ENCODE measurements at places on chromosomes 6 and 20. TPM values are rescaled to one million over a fixed set of nuclear protein-coding genes. Genes with fewer than 3 reads are reported as not detected.
A peak's percentile ranks its signal among the peaks of the same experiment; 100 is the strongest.

OPN5 gene
- total RNA-seq = not detected

CRISP3 gene
- not detected for total RNA-seq

DNA sequence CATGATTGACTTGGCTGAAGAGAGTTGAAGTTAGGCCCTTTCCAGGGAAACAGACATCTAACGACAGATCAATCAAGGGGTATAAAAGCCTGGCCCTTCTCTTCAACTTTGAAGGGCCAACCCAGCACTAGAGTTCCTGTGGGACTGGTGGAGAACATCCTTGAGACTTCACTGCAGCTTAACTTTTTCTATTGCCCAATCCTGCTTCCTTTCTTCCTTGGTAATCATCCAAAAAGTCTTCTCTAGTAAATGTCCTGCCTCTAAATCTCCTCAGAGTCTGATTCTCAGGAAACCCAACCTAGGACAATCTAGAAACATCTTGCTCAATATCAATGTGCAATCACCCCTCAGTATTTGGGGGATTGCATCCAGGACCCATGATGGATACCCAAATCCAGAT is 1.9 kb downstream of the MKKS start:
- DNase-seq = no peak
- H3K36me3 ChIP-seq = no peaks in the 10 kb centered on the region
- H3K4me1 ChIP-seq = no peaks in the 10 kb centered on the region
- no peak overlapping the region for H3K4me3 ChIP-seq
- no peak overlapping the region for H3K27ac ChIP-seq

GRCh38 chr6:114151064-114151690 is 180.2 kb upstream of the HDAC2 start:
- no peaks in the 10 kb centered on the region for H3K36me3 ChIP-seq
- no peak overlapping the region for H3K27ac ChIP-seq
- no peak for DNase-seq
- H3K4me3 ChIP-seq = no peak overlapping the region
- H3K27me3 ChIP-seq = no peaks in the 10 kb centered on the region

CHRNA4 gene
- total RNA-seq = not detected

DNA sequence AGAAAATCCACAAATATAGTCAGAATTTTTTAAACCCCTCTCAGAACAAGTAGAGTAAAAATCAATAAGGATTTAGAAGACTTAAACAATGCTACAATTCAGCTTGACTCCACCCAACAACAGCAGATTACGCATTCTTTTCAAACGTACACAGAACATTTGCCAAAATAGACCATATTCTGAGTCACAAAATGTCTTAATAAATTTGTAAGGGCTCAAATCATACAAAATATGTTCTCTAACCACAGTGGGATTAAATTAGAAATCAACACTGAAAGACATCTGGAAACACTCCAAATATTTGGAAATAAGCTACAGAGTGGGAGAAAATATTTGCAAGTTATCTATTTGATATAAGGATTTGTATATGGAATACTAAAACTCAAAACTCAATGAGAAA is 164.2 kb upstream of the AKAP12 start:
- no peak for DNase-seq
- H3K4me3 ChIP-seq = no peak overlapping the region
- no peaks in the 10 kb centered on the region for H3K36me3 ChIP-seq
- H3K27ac ChIP-seq = no peak overlapping the region
- no peaks in the 10 kb centered on the region for H3K27me3 ChIP-seq

GSTA1 gene
- total RNA-seq = not detected

- no peak overlapping the region for H3K4me3 ChIP-seq
- no peaks in the 10 kb centered on the region for H3K4me1 ChIP-seq
- H3K36me3 ChIP-seq = peaks cover 9% of the 10 kb centered on the region
- no peak overlapping the region for H3K27ac ChIP-seq
- no peak for DNase-seq
These were observed 14.5 kb downstream of the BRD2 start for GRCh38 chr6:32982702-32983492.

SYNDIG1 gene
- 4.5 TPM for total RNA-seq

MTCH1 gene
- total RNA-seq = 180 TPM

- no peak overlapping the region for H3K4me3 ChIP-seq
- DNase-seq = no peak
- no peaks in the 10 kb centered on the region for H3K27me3 ChIP-seq
- H3K36me3 ChIP-seq = peaks cover 6% of the 10 kb centered on the region
- no peak overlapping the region for H3K27ac ChIP-seq
- H3K4me1 ChIP-seq = peaks cover 6% of the 10 kb centered on the region
These were observed 42.6 kb downstream of the TTI1 start for GRCh38 chr20:37990571-37991151.

DNA sequence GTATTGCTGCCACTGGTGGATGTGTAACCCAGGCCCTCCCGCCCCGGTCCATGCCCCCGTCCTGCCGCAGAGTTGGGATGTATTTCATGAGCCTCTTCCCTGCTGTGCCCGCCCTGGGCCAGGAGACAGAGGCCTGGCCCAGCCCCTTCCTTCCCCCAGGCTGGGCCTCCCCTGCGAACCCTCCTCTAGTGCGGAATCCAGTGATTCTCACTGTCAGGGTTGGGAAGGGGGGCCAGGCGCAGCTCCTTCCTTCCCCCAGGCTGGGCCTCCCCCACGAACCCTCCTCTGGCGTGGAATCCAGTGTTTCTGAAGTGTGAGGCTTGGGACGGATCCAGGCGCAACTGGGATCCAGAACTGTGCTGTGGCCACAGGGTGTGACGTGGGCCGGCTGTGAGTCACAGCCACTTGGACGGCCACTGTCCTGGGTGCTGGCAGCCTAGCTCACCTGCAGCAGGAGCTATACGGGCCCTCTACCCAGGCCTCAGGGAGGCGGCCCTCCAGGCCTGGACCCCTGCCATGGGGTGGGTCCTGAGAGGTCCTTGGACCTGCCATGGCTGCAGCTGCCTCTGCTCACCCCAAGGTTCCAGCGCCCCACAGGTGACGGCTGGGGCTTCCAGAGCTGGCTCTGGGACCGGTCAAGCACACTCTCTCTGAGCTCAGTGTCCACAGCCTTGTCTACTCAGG is 28.3 kb downstream of the COL20A1 start:
- no peaks in the 10 kb centered on the region for H3K36me3 ChIP-seq
- H3K27ac ChIP-seq = no peak overlapping the region
- H3K27me3 ChIP-seq = no peaks in the 10 kb centered on the region
- H3K4me1 ChIP-seq = no peaks in the 10 kb centered on the region
- H3K4me3 ChIP-seq = no peak overlapping the region

DNA sequence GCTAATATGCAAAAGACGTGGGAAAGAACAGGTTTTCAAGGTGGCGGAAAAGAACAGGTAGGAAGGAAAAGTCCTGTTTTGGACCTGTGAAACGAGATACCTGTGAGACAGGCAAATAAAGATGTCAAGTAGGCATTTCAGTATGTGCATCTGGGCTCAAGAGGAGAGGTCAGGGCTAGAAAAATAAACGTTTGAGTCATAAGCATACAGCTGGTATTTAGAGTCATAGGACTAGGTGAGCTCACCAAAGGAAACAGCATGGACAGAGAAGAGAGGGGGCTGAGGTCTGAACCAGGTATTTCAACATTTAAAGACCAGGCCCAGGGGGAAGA is 14.9 kb downstream of the MTFR2 start:
- no peaks in the 10 kb centered on the region for H3K4me1 ChIP-seq
- DNase-seq = no peak
- no peak overlapping the region for H3K27ac ChIP-seq
- H3K4me3 ChIP-seq = no peak overlapping the region
- H3K27me3 ChIP-seq = no peaks in the 10 kb centered on the region

SIRPB1 gene
- 1.8 TPM for total RNA-seq

OOEP gene
- 0.39 TPM for total RNA-seq

TSHZ2 gene
- total RNA-seq = 95.4 TPM

- no peak overlapping the region for H3K4me3 ChIP-seq
- no peak for DNase-seq
- H3K27ac ChIP-seq = no peak overlapping the region
- no peaks in the 10 kb centered on the region for H3K4me1 ChIP-seq
- H3K36me3 ChIP-seq = no peaks in the 10 kb centered on the region
These were observed 39.4 kb upstream of the RGS17 start for GRCh38 chr6:153170511-153170910.

DNA sequence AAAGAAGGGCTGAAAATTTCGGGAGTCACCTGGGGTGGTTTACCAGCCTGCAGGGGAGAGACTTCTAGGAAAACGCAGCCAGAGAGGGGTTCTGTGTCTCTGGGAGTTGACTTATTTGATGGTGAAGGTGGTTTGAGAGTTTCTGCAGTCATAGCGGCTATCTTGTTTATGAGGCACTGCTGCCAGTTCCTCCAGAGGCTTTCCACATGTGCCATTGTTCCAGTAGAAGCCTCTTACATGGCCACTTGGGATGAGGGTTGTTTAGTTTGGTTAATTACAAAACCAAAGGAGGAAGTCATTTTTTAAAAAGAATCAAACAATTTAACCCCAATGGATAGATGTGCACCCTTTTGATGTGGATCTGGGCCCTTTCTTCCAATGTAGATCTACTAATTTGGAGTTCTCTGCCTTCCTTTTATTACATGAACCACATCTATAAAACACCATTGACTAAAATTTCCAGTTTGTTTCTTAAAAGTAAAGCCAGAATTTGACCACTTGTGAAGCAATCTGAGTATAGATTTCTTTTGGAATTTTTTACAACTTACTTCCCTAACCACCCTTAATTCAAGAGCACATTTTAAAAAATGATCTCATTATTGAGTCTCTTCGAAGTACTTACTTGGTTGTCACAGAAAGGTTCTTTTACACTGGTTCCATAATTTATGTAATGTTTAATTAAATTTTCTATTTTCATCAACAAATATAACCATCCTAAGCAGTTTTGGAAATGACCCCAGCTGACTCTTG is 97.6 kb downstream of the TCP11 start:
- no peak for DNase-seq
- no peak overlapping the region for H3K4me3 ChIP-seq
- H3K27ac ChIP-seq = no peak overlapping the region
- no peaks in the 10 kb centered on the region for H3K27me3 ChIP-seq
- no peaks in the 10 kb centered on the region for H3K36me3 ChIP-seq

DNA sequence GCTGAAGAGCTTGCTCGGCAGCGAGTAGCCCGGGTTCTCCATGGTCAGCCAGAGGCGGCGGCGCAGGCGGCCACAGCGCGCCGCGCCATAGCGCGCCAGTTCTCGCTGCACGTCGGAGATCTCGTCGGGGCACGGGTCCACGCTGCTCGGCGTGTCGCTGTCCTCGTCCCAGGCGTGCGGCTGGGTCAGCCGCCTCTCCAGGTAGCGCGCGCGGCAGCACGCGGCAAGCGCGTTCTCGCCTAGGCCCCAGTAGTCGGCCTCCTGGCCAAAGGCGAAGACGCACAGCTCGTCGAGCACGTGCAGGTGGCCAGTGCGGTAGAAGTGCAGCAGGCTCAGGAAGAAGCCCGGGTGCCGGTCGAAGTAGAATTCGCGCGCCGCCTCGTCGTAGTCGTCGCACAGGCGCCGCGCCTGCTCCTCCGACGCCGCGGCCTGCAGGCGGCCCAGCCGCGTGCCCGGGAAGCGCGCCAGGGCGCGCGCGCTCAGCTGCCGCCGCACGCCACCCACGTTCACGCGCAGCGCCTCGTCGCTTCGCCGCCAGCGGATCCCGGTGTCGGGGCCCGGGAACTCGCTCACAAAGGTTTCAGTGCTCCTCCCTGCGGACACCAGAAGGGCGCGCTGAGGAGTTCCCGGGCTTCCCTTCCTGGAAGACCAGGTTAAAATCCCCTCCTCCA is 2.7 kb downstream of the KCNS1 start:
- no peak for DNase-seq
- no peaks in the 10 kb centered on the region for H3K36me3 ChIP-seq
- H3K4me1 ChIP-seq = no peaks in the 10 kb centered on the region

LINC00237 gene
- not detected for total RNA-seq

GRCh38 chr20:3174442-3175261 is 1.3 kb upstream of the LZTS3 start:
- no peak for DNase-seq
- no peaks in the 10 kb centered on the region for H3K27me3 ChIP-seq
- H3K4me3 ChIP-seq = peak overlapping the region; percentile 88
- no peaks in the 10 kb centered on the region for H3K4me1 ChIP-seq
- no peak overlapping the region for H3K27ac ChIP-seq
- no peaks in the 10 kb centered on the region for H3K36me3 ChIP-seq

GNAS-AS1 gene
- 1.7 TPM for total RNA-seq

LAMA2 gene
- 86.5 TPM for total RNA-seq

DNA sequence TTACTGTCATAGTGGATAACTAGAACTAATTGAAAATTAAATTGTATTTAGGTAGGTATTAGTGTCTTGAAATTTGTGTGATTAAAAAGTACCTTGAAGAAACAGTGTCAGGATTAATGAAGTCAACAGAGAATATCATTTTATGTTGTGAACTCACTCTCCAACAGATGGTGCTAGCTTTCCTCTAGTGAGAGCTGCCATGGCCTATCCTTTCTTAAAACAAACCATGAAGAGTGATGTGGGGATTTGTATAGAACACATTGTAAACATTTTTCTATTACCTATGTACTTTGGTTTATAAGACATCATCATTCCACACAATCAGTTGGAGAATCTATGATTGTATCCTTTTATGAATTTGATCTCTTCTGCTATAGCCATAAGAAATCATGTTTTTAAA is 4.8 kb upstream of the SRSF12 start:
- no peak overlapping the region for H3K4me3 ChIP-seq
- no peaks in the 10 kb centered on the region for H3K36me3 ChIP-seq
- H3K27ac ChIP-seq = no peak overlapping the region
- H3K27me3 ChIP-seq = no peaks in the 10 kb centered on the region
- H3K4me1 ChIP-seq = no peaks in the 10 kb centered on the region

SYNCRIP gene
- total RNA-seq = 119 TPM

- H3K27me3 ChIP-seq = no peaks in the 10 kb centered on the region
- DNase-seq = no peak
- no peaks in the 10 kb centered on the region for H3K36me3 ChIP-seq
- H3K4me1 ChIP-seq = no peaks in the 10 kb centered on the region
- H3K27ac ChIP-seq = no peak overlapping the region
- no peak overlapping the region for H3K4me3 ChIP-seq
These were observed 34.3 kb upstream of the LAMP5 start for GRCh38 chr20:9480066-9480465.

SCAND1 gene
- 47.7 TPM for total RNA-seq

GRCh38 chr20:50460115-50460607 is 50.0 kb upstream of the PTPN1 start:
- H3K27ac ChIP-seq = no peak overlapping the region
- no peak for DNase-seq
- H3K4me3 ChIP-seq = no peak overlapping the region
- H3K4me1 ChIP-seq = no peaks in the 10 kb centered on the region
- H3K27me3 ChIP-seq = no peaks in the 10 kb centered on the region
- no peaks in the 10 kb centered on the region for H3K36me3 ChIP-seq

DNA sequence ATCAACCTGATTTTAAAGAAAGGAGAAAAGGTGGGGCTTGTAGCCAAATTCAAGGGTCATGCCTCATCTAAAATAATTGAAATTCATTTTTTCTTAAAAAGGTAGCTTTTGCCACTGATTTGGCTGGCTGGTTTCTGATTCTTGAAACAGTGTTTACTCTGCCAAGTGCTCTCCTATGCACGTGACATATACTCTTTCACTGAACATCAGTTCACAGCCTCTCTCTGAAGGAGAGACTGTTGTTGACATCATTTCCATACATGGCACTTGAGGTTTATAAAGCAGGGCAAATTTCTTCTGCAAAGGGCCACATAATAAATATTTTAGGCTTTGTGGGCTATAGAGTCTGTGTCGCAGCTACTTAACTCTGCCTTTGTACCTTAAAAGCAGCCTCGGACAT is 40.4 kb upstream of the DOK5 start:
- H3K4me1 ChIP-seq = no peaks in the 10 kb centered on the region
- no peak overlapping the region for H3K4me3 ChIP-seq
- no peaks in the 10 kb centered on the region for H3K27me3 ChIP-seq
- DNase-seq = no peak
- H3K27ac ChIP-seq = no peak overlapping the region

GRCh38 chr6:87045521-87046075 is 49.3 kb downstream of the CGA start:
- H3K27ac ChIP-seq = no peak overlapping the region
- no peaks in the 10 kb centered on the region for H3K36me3 ChIP-seq
- H3K4me3 ChIP-seq = no peak overlapping the region
- H3K4me1 ChIP-seq = no peaks in the 10 kb centered on the region
- no peaks in the 10 kb centered on the region for H3K27me3 ChIP-seq
- no peak for DNase-seq
